ENCODE measurements at places on chromosomes 11 and 22.

DNA sequence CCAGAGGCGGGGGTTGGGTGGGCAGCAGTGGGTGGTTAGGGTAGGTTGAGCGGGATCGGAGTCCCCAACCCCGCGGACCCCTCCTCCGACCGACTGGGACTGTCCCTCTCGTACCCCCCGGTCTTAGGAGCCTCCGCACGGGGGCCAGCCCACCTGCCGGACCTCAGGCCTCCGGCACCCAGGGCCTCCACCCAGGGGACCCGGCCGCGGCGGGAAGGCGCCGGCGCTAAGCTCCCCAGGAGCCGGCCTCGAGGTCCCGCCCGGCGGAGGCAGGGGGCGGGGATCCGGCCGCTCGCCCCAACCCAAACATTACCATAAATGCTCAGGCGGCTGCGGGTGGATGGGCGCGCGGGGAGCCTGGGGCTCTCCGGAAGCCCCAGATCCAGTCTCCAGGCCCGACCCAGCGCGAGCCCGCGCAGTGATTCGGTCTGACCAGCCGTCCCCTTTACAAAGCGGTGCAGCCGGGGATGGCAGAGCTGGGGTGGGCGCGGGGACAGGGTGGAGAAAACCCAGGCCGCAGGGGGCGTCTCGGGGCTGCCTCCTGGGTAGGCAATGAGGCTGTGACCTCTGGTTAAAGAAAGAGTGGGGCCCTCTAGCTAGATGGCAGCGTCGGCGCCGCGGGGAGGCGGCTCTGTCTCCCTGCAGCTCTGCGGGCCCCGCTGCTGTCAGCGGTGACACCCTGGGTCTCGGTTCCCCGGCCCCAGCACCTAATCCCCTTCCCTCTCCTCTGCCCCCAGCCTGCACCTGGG, 4.0 kb upstream of the MCAM start:
- DNase-seq, result peak; percentile 53

- DNase-seq, result no peak
Observed at GRCh38 chr11:116696381-116696941, 76.3 kb downstream of the BUD13 start.

DNA sequence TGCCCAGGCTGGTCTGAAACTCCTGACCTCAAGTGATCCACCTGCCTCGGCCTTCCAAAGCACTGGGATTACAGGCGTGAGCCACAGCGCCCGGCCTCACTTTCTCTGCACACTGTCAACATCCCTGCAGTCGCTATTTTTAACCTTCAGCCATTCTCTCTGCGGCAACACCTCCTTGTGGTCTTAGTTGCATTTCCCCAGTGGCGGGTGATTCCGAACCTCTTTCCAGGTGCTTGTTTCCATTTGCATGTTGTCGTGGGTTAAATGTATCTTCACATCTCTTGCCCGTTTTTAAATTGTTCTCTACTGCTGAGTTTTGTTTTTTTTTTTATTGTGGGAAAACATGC, 2.2 kb upstream of the SCT start:
- DNase-seq, result no peak

- no peak for DNase-seq
Observed at GRCh38 chr11:27089746-27090145, 49.1 kb downstream of the BBOX1 start.

DNA sequence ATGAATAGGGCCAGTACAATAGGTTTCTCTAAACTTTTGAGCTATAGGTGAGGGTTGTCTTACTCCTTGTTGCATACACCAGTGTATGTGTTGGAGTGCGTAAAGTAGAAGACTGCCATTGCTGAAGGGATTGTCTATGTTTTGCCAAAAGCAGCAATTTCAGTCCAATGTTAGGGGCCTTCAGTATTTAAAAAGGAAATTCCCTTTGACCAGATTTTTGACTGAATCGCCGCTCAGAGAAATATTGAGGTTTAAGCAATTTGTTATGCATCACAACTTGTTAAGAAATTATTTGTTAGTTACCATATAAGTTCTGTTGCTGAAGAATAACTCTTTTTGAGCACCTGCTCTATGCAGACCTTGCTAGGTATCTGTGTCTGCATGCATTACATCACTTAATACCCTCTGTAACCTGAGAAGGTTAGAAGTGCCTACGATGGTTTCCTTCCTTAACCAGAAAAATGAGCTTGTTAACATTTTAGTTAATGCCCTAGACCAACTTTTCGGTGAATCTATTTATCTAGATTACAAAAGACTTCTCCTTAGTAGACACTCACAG, 33.9 kb downstream of the MMP20 start:
- no peak for DNase-seq
